ENCODE measurements at places on chromosomes 2 and 18.

DNA sequence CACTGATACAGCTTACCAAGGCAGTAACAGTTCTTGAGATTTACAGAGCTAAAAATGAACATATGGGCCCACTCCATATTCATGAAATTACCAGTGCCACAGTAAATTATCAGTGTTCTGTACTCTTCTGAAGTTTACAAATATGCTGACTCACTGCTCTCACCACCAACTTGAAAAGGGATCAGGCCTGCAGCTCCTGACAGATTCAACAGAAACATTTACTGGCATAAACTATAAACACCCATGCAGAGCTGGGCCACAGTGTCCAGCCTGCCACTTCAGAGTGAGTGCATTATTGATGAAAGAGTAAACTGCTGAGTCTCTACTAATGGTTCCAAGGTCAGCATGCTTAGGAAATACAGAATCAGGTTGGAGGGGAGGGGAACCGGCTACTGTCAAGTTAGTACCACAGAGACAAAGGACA lies 83.1 kb downstream of the FARSB start:
- DNase-seq, result peak; percentile 76

DNA sequence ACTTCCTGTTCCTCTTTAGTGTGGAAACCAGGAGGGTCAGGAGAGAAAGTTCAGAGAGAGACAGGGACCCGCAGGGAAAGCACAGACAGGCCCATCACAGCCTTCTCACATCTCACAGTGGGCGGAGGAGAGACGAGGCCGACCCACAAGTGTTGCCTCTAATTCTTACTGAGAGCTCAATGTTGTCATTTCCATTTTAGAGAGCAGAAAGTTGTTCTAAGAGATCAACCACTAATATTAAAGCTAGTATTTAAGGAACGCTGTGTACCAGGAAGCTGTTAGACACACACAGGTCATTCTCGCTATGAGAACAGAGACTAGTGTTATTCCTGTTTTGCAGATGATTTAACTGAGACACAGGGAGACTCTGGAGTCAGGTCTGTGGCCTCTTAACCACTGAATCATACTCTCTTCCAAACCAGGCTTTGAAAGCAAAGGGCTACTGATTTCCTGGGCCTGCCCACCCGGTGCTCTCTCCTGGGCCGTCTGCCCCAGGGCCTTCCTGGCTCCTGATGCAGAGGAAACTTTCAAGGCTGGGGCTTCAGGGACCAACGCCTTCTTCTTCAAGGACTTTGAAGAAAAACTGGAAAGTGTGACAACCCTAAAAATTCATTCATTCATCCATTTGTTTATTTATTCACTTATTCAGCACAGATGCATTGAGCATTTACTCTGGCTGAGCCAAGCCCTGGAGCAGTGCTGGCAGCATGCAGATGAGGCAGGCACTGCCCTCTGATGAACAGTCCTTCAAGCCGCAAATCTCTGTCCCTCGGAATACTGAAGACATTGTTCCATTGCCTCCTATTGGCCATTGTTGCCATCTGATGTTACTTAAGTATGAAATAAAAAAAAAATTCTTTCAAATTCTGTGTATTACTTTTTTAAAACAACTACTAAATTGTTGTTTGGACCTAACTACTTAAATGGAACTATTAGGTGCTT lies 37.2 kb upstream of the BIN1 start:
- DNase-seq, result no peak

DNA sequence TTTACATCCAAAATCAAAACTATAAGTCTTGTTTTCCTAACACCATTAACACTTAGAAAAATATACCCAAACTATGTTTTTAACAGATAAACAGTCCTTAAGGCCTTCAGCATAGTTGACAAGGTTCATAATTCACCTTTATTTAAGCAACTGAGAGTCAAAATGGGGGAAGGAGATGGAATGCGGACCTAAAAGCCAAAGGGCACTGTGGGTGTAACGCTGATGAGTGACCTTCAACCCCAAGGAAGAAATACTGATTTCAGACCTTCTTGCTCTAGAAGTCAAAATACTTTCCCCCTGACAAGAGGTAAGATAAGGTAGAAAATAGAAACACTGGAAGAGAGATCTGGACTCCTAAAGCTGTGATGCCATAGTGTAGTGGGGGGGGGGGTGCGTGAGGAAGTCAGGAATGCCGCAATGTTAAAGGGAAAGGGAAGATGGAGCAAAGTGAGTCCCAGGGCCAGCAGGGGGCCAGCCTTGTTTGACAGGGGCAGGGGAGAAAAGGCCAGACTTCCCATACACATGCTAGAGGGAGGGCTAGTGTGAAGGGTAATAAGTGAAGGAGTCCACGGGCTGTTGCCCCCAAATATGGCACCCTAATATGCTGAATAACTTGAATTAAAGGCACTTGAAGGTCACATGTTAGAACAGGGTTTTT lies 31.4 kb downstream of the CCDC93 start:
- peak; percentile 15 for DNase-seq

GRCh38 chr2:5946225-5947115 lies 254.3 kb downstream of the SOX11 start:
- DNase-seq, result no peak

DNA sequence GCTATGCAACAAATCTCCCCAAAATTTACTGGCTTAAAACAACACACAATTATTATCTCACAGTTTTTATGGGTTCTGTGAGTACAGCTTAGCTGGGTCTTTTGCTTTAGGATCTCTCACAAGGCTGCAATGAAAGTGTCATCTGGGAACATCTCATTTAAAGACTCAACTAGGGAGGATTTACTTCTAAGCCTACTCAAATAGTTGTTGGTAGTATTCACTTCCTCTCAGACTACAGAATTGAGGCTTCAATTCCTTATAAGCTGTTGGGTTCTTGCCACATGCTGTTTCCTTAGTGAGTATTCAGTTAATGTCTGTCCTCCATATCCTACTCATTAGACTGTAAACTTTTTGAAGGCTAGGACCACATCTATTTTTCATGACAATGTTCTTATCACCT lies 72.3 kb downstream of the MDH1 start:
- DNase-seq, result no peak

GRCh38 chr2:170143045-170143717 lies 34.8 kb upstream of the MYO3B start:
- DNase-seq, result no peak

DNA sequence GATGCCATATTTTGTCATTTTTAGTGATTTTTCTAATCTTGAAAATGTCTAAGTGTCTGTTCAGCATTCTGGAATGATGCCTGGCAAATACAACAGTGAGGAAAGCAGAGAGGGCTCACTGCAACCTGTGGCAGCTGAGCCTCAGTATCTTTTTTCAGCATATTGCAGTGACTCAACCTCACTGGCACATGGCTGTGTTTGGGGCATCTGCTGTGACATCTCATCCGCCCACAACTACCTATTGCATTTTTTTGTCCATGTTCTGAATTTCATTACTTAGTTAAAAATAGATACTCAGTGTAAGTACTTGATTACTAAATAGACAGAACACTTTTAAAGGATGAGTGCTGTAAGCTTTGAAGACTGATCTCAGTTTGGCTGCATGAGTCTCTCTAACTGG lies 10.7 kb downstream of the BABAM2 start:
- DNase-seq, result no peak

Measured in HepG2 (cell line).